ENCODE measurements at places on chromosomes 3 and 15.

DNA sequence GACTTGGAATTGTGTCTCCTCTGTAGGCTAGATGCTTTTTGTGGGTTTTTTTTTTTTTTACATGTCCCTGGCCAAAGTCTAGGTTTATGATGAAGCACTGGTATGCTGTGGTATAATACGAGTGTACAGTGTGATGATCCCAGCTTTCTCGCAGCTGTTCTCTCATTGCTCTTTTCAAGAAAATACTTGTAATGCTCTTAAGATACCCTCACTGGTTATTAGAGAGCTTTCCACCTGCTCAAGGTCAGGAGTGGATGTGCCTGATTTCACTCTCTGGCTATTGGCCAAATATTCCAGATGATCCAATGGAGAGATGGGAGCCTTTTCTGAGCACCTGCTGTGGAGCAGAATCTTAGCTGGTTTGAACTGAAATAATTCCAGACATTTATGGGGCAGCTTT lies 215.1 kb downstream of the MYRIP start:
- no peak for DNase-seq

GRCh38 chr15:50267577-50267976 lies 2.1 kb upstream of the HDC start:
- DNase-seq: no peak

GRCh38 chr3:58829321-58830000 lies 162.9 kb upstream of the FAM3D start:
- no peak for DNase-seq

GRCh38 chr3:138638641-138639040 lies 30.1 kb downstream of the FAIM start:
- no peak for DNase-seq

- DNase-seq: no peak
Observed at GRCh38 chr15:38534691-38535090, 29.9 kb downstream of the RASGRP1 start.

GRCh38 chr3:107894998-107895397 lies 195.8 kb downstream of the CD47 start:
- DNase-seq: no peak

- no peak for DNase-seq
Observed at GRCh38 chr15:66587749-66588148, 22.0 kb upstream of the LCTL start.

Data from CD4-positive, alpha-beta T cell treated with Interferon gamma for 1 hour (primary cell).